GM12892 (cell line): ENCODE measurements at places on chromosomes 4 and X.
A peak's percentile ranks its signal among the peaks of the same experiment; 100 is the strongest.

GRCh38 chr4:30473225-30473624 lies 246.9 kb upstream of the PCDH7 start:
- DNase-seq, result no peak

- no peak for DNase-seq
Observed at GRCh38 chr4:103091601-103092223, 7.9 kb downstream of the BDH2 start.

DNA sequence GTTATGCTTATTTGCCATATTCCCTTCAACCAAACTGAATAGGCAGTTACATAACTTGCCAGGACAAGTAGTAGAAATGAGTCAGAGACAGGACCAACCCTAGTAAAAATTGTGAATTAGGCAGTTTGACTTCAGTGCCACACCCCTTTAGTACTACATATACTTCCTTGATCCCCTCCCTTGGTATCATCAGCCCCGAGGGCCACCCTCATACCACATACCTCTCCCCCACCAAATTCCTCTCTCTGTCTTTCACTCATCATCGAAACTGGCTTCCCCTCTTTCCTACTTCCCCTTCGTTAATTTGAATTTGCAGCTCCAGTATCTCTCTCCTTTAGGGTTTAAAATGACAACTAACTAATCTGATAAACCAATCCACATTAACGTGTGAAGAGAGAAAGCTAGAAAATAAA lies 7.9 kb upstream of the PTPN13 start:
- DNase-seq, result no peak

- peak; percentile 14 for DNase-seq
Observed at GRCh38 chr4:2843941-2844584, 419 bp downstream of the ADD1 start.

GRCh38 chrX:747176-747575 lies 116.6 kb downstream of the SHOX start:
- DNase-seq, result no peak
